Hepatocyte (in vitro differentiated cells): ENCODE measurements at places on chromosomes 11 and 22. TPM values are rescaled to one million over a fixed set of nuclear protein-coding genes. Genes with fewer than 3 reads are reported as not detected.
A peak's percentile ranks its signal among the peaks of the same experiment; 100 is the strongest.

Gene C1QTNF5
- total RNA-seq: 12.5 and 13.7 TPM in 2 replicates

- H3K27me3 ChIP-seq: no peaks in the 10 kb centered on the region
- H3K4me3 ChIP-seq: no peak overlapping the region
- peaks cover 7% of the 10 kb centered on the region for H3K4me1 ChIP-seq
These were observed 48.1 kb upstream of the SHISAL1 start for GRCh38 chr22:44360668-44361381.

DNA sequence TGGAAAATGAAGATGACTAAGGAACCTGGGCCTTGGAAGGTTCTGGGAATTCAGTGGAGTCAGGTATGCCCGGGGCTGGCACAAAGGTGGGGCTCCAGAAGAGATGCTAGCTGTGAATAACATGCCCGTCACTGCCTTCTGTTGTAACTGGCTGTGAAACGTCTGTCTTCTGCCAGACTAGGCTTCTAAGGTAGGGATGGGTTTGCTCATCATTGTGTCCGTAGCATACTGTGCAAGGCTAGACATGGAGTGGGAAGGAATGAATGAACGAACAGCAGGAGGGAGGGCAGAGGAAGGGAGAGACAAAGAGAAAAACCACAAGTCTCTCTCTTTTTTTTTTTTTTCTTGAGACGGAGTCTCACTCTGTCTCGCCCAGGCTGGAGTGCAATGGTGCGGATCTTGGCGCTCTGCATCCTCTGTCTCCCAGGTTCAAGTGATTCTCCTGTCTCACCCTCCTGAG is 327.4 kb downstream of the MN1 start:
- peak overlapping the region; percentile 12 for H3K27ac ChIP-seq
- H3K27me3 ChIP-seq: no peaks in the 10 kb centered on the region
- H3K4me1 ChIP-seq: peaks cover 26% of the 10 kb centered on the region
- H3K36me3 ChIP-seq: no peaks in the 10 kb centered on the region

DNA sequence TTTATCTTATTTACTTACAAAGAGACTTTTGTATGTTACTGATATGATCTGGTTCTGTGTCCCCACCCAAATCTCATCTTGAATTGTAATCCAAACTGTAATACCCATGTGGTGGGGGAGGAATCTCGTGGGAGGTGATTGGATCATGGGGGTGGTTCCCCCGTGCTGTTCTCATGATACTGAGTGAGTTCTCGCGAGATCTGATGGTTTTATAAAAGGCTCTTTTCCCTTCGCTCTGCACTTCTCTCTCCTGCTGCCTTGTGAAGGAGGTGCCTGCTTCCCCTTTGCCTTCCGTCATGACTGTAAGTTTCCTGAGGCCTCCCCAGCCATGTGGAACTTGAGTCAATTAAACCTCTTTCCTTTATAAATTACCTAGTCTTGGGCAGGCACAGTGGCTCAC is 42.4 kb upstream of the WNT7B start:
- no peaks in the 10 kb centered on the region for H3K27me3 ChIP-seq
- H3K4me1 ChIP-seq: peaks cover 3% of the 10 kb centered on the region
- H3K36me3 ChIP-seq: no peaks in the 10 kb centered on the region
- no peak for DNase-seq
- no peak overlapping the region for H3K4me3 ChIP-seq

DNA sequence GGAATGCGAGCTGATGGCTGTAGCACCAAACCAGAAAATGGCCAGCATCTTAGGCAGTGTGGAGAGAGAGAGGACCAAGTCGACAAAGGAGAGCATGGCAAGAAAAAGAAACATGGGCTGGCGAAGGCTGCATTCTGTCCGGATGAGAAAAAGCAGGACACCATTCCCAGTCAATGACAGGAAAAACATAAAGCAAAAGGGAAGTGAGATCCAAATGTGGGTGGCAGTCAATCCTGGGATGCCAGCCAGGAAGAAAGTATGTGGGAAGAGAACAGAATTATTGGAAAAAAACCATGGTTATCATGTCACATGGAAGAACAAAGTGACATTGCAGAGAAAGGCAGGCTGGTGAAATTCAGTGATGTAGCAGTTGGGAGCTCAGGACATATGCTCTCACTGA is 36.9 kb upstream of the OR56A1 start:
- no peak for DNase-seq
- H3K27me3 ChIP-seq: no peaks in the 10 kb centered on the region
- no peaks in the 10 kb centered on the region for H3K36me3 ChIP-seq
